ENCODE measurements at places on chromosomes 3 and 15.

GRCh38 chr3:157257101-157257500 lies 97.2 kb upstream of the CCNL1 start:
- DNase-seq: peak; percentile 55

DNA sequence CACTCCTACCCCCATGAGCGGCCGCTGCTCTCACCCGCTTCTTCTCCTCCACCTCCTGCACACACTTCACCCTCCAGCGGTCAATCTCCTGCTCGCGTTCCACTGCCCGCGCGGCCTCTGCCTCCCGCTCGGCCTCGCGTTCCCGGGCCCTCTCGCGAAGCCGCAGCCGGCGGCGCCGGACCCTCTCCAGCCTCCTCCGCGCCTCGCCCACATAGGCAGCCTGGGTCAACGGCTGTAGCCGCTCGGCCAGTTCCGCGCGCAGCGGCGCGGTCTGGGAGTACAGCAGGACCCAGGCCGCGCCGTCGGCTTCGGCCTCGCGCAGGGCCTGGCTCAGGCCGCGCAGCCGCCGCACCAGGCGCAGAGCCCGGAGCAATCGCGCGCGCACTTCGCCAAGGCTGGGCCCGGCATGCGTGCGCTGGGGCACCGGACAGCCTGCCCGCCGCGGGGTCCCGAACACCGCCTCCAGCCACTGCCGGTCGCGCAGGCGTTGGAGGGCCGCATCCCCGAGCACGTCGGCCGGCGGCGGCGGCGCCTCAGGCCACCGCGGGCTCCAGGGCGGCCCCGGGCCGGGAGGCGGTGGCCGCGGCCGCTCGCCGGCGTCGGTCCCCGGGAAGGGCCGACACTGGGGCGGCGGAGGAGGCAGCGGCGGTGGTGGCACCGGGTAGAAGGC lies 595 bp downstream of the PDCD7 start:
- DNase-seq: peak; percentile 38

GRCh38 chr3:149115114-149115513 lies 14.3 kb upstream of the HPS3 start:
- DNase-seq: no peak

- DNase-seq: peak; percentile 81
Observed at GRCh38 chr15:72231833-72232478, 966 bp upstream of the PKM start.

DNA sequence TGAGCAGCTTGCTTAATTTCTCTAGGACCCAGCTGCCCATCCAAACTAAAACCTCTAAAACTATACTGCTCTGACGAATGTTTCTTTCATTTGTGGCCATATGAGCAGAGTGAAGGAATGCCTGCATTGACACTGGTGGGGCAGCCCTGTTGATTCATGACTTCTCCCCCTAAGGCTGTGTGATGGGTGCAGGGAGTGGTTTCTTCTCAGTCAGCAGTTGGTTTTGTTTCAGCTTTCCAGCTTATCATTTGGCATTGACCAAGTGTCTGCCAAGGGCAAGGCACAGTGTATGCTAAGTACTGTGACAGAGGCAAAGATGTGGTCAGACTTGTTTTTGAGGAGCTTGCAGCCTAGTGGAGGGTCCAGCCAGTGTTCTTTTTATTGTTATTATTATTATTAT lies 4.7 kb downstream of the ABHD6 start:
- DNase-seq: no peak

DNA sequence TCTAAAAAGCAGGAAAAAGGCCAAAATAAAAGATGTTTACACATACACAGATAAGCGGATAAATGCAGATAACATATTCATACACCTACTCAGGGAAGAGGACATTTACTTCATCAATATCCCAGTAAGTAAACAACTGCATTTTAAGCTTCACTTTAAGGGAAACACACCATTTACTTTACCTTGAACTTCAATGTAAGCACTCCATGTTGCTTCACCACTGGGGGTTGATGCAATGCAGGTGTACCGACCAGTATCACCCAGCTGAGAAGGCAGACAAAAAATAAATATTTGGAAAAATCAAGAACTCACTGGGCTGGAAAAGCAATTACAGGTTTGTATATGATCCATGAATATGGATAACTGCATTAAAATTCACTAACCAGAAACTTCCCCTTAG lies 1099.5 kb downstream of the ROBO1 start:
- DNase-seq: no peak

DNA sequence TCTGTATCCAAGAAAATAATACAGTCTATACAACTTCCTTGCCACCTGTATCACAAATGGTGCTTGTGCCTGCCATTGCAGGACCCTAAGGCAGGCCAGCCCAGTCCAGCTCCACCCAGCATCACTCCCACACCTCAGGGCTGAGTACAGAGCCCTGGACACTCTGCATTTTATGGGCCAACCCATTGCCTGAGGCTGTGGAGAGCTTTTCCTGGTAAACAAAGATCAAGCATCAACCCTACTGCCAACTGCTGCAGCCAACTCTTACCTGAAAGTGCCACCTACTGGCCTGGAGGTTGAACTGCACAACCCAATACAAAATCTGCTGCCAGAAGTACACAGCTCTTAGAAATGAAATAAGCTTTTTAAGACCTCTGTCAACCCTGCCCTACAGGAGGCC lies 1082.2 kb downstream of the NAALADL2 start:
- DNase-seq: no peak

- DNase-seq: no peak
Observed at GRCh38 chr3:94173673-94174434, 111.0 kb downstream of the NSUN3 start.

DNA sequence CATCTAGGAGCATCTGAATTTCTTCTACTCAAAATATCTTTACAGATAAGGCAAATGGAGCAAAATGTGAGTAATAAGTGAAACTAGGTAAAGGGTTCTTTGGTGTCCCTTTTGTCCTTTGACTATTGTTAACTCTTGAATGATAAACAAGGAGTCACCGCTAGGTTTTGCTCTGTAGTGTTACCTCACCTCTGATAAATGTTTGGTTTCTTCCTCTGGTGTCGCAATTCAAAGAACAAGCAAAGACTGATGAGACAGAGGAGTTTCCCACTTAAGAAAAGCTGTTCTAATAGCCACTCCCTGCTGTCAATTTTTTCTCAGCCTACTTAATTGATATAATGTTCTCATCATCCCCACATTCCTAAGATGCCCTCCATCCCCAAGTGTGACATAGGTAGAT lies 925.9 kb downstream of the IGSF11 start:
- no peak for DNase-seq

- DNase-seq: no peak
Observed at GRCh38 chr3:140497331-140497730, 180.5 kb upstream of the TRIM42 start.

DNA sequence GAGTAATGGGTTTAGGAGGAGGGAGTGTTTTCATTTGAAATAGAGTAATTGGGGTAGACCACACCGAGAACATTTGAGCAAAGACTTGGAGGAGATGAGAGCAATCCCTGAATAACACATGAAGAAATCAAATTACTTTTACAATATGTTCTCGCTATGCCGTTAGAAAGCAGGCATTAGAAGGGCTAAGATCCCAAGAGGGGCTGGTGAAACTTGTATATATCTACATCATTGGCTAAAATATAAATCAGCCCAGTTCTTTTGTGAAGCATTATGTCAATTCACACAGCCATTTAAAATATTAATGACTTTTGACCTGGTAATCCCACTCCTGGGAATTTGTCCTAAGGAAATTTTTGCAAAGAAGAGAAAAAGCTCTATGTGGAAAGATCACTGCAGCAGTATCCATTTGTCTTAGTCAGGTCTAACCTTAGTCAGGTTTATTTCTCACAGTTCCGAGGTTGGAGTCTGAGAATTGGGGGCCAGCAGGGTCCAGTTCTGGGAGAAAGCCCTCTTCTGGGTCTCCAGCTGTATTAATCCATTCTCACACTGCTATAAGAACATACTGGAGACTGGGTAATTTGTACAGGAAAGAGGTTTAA lies 31.0 kb downstream of the CCDC32 start:
- DNase-seq: no peak

GRCh38 chr15:88231909-88232644 lies 24.5 kb downstream of the NTRK3 start:
- no peak for DNase-seq

GRCh38 chr3:13204177-13204581 lies 130.9 kb upstream of the IQSEC1 start:
- DNase-seq: no peak

DNA sequence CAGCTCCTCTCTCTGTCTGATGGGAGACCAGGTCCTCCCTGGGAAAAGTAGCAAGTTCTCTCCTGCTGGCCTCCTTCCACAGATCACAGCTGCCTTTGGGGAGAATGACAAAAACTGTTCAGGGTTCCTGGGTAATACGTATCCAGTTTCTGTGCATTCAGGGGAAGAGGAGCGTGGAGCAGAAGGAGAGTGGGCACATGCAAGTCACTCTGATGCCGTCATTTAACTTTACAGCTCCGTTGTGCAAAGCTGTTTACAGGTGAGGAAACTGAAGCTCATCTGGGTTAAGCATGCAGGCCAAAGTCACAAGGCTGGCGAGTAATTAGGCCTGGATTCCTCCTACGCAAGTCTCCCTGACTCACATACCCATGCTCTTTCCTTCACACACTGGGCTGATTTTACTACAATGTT lies 7.5 kb upstream of the TM4SF1 start:
- DNase-seq: peak; percentile 93
